ENCODE measurements at places on chromosomes 13 and 19.

GRCh38 chr13:44267980-44268379 lies 105.6 kb upstream of the SERP2 start:
- no peak for DNase-seq

GRCh38 chr13:46996316-46997030 lies 99.6 kb upstream of the HTR2A start:
- DNase-seq = no peak

- DNase-seq = no peak
These were observed 148.7 kb downstream of the FOXO1 start for GRCh38 chr13:40517486-40518480.

DNA sequence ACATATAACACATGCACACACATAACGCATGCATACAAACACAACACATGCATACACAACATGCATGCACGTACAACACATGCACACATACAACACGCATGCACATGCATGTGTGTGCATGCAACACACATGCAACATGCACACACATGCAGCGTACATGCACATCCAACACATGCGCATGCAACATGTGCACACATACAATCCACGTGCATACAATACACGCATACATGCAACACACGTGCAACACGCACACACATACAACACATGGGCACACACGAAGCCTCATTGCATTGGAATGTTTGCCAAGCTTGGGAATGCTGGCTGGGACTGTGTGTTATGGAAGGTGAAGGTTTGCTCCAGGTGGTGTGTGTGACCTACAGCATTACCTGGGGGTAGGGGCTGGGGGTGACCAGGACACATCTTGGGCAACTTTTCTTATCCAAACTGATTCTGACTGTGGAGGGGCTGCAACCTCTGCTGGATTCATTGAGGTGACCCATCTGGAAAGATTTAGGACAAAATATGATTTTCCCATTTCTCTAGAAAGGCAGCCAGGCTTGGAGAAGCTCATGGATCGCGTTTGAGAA lies 58.9 kb downstream of the SPACA7 start:
- DNase-seq = no peak

DNA sequence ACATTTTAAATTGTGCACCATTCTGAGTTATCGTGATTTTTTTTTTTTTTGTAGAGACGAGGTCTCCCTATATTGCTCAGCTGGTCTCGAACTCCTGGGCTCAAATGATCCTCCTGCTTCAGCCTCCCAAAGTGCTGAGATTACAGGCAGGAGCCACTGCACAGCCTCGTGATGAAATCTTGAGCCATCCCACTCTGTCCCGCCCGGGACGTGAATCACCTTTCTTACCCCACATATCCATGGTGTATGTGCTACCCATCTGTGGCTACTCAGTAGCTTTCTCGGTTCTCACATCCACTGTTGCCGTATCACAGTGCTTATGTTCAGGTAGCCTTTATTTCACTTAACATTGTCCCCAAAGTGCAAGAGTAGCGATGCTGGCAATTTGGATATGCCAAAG lies 26.5 kb downstream of the PAK4 start:
- no peak for DNase-seq

- DNase-seq = no peak
These were observed 8.9 kb downstream of the PIP5K1C start for GRCh38 chr19:3691372-3691716.

DNA sequence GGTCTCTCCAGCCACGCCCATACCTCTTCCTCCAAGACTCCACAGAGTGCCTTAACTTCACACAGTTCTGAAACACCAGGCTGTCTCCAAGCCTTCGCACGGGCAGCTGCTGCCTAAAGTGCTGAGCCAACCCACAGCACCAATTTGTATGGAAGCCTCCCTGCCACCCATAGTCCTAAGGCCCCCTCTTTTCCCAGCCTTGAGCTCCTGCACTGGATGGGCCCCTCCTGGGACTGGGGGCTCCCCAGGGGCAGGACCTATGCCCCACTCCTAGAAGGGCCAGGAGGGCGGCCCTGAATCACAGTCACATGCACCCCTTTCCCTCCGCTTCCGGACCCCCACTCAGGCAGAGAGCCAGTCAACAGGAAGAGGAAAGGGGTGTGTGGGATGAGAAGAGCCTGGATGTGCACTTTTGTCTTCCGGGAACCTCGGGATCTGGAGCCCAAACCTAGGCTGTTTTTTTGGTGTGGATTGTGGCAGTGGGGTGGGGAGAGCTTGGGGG lies 5.1 kb upstream of the FCER2 start:
- no peak for DNase-seq

GRCh38 chr19:406135-406781 lies 2.7 kb downstream of the C2CD4C start:
- DNase-seq = no peak

DNA sequence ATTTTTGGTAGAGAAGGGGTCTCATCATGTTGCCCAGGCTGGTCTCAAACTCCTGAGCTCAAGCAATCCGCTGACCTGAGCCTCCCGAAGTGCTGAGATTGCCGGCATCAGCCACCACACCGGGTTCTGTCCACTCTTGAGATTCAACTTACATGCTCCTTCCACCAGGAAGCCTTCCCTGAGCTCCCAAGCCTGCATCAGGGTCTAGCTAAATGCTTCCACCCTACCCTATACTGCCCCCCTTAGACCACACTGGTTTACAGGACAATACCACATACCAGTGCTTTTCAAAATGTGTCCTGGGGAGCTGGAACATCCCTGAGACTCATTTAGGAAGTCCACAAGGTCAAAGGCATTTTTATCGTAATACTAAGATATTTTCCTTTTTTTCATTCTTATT lies 15.1 kb upstream of the CACNG8 start:
- no peak for DNase-seq

- DNase-seq = peak; percentile 36
These were observed 719 bp downstream of the SUGP2 start for GRCh38 chr19:19032420-19033175.

- no peak for DNase-seq
These were observed 32.6 kb downstream of the CELF5 start for GRCh38 chr19:3257071-3257470.

DNA sequence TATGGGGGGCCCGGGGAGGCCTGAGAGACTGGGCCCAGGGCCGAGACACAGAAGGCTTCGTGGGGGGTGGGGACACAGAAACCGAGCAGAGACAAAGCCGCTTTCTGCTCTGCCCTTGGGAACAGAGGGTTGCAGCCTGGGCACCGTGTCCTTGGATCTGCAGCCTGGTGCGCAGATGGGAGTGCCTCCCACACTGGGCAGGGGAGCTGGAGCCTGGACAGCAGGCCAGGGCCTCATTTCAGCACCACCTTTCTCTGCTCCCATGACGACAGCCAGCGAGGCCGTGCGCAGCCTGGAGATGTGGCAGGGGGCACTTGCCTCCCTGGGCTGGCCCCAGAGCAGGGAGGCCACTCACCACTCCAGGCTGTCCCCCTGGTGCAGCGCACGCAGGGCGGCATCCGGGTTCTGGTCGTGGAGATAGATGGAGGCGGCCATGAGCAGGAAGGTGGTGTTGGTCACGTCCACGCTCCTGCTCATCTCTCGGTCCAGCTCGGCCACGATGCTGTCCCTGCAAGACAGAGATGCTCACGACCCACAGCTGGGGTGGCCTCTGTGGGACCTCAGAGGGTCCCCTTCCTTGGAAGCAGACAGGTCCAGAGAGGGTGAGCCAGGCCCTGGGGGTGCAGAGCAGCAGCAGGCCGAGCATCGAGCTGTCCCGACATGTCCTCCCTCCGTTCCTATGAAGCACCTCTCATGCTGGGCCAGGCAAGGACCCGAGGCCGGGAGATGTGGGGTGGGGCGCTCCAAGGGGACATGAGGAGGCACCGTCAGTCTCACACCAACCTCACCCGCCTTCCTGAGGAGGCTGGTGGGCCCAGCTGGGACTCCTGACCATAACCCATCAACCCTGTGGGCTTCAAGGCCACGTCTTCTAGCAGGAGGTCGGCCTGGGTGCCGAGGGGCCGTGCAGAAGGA lies 10.9 kb upstream of the CERS1 start:
- no peak for DNase-seq

DNA sequence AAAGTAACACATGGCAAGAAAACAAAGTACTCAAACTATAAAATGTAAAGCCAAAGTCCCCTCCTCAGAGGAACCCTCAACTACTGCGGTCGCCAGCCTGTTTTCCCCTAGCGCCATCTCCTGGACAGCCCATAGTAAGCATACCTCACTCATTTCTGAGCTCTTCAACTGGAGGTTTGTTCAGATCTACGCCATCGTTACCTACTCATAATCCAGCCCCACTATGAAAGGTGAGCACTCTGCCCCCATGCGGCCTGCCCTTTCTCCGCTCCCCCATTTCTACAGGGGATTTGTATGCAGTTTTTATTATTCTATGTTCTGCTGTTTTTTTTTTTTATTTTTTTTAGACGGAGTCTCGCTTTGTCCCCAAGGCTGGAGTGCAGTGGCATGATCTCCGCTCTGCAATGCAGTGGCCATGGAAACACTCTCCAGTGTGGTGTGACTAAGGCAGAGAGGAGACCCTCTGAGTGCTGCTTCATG lies 26.2 kb downstream of the OPA3 start:
- DNase-seq = peak; percentile 32

- DNase-seq = peak; percentile 13
These were observed 133.6 kb upstream of the MYO16 start for GRCh38 chr13:108495646-108496361.

DNA sequence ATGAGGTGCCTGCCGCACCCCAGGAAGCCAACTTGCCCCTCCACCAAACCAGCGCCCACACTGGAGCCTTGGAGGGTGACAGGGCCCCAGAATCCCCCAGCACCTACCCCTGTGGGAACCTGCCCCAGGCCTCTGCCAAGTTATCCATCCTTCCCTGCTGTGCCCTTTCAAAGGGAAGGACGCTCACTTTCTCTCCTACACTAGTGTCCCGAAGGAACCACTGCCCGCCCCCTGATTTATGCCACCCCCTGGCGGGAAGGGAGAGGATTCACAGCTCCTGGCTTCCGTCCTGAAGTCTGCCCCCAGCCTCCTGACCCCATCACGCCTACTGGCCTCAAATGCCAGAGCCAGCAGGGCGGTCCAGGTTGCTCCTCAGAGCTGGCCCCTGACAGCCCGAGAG lies 1.4 kb downstream of the EVI5L start:
- DNase-seq = no peak

DNA sequence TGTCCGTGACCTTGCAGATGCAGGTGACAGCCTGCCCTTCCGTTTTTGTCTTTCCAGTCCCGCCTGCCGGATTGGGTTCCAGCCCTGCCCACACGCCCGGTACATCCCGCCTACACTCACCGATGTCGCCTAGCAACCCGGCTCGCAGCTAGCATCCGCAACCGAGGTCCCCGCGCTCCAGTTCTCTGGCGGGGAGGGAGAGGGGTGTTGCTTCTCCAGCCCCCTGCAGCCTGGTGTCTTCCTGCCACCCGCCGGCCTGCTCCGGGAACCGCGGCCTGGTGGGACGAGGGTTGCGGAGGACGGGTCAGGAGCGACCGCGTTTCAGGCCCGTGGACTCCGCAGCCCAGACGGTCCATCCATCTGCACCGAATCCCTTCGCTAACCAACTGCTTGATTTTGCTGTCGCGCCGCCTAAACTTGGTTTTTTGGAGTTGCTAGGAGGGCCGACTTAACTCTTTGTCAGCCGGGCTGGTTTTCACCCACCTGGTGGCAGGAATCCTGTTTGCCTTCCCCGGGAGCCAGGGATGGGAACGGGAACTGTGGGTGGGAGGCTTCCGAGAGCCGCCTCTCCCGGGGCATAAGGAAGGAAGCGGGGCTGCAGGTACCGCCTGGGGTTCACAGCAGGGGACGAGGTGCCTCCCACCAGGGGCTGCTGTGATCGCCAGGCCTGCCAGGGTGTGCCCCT lies 15.4 kb upstream of the MATK start:
- DNase-seq = peak; percentile 37

GRCh38 chr19:18016209-18016910 lies 8.4 kb downstream of the ARRDC2 start:
- DNase-seq = no peak

DNA sequence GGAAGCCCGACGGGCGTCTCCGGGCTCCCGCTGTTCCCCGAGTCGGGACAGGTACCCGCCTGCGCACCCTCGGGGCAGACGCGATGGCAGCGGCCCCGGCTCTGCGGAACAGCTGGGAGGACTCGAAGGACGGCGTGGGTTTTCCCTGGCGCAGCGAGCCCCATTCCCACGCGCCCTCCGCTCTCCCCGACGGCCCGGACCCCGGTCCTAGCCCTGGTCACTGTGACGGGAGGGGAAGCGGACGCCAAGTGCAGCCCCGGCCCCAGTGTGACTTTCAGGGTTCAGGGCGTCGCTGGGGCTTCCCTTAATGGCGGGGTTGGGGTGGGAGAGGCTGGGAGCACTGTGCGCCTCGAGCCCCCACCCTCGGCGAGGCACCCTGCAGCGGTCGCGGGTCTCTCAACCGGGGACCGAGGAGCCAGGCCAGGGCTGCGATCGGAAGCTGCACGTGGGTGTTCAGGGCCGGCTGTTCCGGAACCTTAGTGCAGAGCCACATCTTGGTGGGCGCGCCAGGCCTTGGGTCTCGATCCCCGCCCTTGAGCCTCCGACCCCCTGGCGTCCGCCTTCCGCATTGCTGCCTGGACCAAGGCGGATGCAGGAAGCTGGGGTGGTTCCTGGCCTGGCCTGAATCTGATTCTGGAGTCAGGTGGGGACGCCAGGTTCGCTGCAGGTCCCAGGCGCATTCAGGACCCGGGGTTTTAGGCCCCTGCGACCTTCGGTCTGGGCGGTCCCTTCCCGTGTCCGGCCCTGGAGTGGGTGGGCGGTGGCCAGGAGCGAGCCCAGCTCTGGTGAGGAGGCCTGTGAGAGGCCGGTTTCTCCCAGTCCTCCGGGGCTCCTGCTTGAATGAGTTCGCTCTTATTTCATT lies 3.5 kb downstream of the LGALS7B start:
- DNase-seq = no peak

GRCh38 chr13:78133511-78133910 lies 214.9 kb upstream of the EDNRB start:
- DNase-seq = no peak

- peak; percentile 26 for DNase-seq
These were observed 2.6 kb downstream of the BBC3 start for GRCh38 chr19:47228168-47228936.

- no peak for DNase-seq
These were observed 2.6 kb downstream of the RASAL3 start for GRCh38 chr19:15461694-15462093.

All from effector memory CD4-positive, alpha-beta T cell (primary cell).